Activated CD4-positive, alpha-beta T cell treated with anti-CD3 and anti-CD28 coated beads, Interleukin-2, amount 50 U/mL, for 48 hours (primary cell): ENCODE measurements at places on chromosomes 11 and 22.

- DNase-seq: no peak
Observed at GRCh38 chr11:115871161-115871760, 367.0 kb upstream of the CADM1 start.

- DNase-seq: no peak
Observed at GRCh38 chr11:120339394-120339890, 3.2 kb downstream of the ARHGEF12 start.

- no peak for DNase-seq
Observed at GRCh38 chr11:32317643-32318042, 117.7 kb downstream of the WT1 start.

DNA sequence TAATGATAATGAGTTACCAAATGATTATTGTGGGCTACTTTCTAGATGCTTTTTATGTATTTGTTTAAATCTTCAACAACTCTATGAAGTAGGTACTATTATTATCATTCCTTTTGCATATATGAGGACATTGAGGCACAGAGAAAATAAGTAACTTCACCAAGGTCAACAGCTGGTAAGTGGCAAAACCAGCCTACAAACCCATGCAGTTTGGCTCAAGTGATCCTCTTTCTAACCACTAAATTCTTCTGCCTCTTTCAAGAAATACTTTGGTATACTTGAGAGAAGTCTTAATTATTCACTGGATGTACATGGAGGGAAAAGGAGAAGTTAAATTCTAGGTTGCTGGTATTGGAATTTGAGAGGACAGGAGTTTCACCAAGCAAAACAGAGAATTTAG, 495.2 kb upstream of the CADM1 start:
- no peak for DNase-seq

GRCh38 chr22:45082795-45083194, 73.0 kb upstream of the PHF21B start:
- peak; percentile 48 for DNase-seq

DNA sequence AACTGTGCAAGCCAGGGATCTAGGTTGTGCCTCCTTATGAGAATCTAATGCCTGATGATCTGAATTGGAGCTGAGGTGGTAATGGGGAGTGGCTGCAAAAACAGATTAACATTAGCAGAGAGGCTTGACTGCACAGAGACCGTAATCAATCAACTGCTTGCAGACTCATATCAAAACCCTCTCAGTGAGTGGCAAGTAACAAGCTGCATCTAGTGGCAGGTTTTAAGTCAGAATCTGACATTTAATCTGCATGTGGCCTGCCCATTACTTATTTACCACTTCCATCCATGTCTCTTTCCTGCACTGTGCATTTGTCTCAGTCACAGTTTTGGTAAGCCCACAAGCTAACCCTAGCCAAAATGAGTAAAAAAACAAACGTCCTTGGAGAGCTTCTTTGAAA, 11.2 kb downstream of the C11orf58 start:
- DNase-seq: no peak

- no peak for DNase-seq
Observed at GRCh38 chr11:75986966-75987365, 172.0 kb downstream of the UVRAG start.

DNA sequence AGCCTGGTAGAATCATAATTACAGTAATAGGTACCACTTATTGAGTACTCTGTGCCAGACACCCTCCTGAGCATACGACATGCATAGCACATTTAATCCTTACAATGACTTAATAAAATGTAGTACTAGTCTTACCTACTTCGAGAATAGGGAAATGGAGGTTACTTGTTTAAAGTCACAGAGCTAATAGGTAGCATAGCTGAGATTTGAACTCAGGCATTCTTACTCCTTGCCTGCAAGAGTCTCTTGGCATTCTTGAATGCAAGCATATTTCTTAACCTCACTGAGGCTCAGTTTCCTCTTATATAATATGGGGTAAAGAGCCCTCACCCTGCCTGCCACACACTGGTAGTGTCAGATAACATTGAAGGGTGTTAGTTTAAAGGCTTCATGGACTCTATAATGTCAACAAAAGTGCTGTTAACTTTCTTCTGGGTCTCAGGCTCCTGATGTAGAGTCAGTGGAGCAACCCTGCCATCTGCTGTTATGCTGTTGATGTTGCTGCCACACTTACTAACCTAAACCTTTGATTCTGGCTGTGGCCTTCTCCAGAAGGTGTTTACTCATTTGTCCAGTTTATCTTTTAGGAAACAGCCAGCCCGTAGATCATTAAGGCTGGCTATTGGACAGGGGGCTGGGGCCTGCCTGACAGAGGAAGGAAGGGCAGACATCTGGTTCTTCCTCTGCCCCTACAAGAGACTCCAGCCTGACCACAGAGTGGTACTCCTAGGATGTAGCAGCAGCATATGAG, 18.9 kb downstream of the LIMK2 start:
- DNase-seq: peak; percentile 19

- DNase-seq: no peak
Observed at GRCh38 chr11:109795234-109795633, 298.0 kb upstream of the ZC3H12C start.

DNA sequence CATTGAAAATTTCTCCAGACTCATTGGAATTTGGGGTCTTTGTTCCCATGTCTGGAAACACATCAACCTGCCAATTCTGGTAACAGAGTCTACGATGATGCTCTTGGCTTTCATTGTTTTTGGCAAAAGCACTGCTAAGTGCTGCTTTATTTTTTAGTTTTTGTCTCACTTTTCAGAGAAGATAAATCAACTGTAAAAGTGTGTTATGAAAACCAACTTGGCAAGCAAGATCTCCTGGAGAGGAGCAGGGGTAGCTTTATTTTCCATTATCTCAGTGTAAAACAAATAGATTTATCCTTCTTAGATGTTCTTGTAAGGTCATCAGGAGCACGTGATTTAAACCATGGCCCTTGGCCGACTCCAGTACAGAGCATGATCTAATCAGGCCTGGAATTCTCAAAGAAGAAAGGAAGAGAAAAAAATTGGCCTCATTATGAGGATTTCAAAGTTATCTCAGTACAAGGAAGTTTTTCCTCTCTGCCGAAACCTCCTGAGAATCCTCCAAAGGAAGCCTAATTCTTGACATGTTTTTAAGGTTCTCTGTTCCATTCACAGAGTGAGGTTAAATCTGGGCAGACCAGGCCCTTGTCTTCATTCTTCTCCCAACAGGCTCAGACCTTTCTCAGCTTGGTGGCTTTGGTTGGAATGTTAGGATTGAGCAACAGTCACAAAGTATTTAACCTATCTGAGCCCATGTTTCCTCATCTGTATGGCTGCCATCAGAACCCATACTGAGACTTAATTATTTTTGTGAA, 16.4 kb upstream of the PAMR1 start:
- DNase-seq: no peak

DNA sequence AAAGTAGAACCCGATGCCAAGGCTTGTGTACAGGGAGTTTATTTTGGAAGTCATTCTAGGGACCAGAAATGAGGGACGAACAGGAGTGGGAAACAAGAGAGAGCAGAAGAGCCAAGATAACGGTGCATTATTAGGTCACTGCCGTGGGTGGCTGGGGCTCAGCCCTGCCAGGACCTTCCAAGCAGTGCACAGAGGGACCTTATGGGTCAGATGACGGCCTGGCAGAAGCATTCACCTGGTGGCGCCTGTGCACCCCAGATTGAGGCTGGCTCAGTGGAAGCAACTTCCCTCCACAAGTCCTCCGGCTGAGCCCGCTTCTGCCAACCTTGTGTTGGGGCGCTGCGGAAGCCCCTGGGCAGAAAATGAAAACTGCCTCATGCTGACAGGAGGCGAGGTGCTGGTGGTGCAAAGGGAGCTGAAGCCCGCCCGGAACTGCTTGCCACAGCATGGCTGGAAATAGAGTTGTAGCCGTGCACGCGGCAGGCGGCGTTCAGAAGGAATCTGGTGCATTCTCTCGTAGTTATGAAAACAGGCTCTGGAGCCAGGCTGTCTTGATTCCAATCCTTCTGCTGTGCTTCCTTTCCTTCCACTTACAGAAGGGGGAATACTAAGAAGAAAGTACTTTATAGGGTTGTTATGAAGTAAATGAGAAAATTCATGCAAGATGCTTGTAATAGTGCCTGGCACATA, 22.2 kb upstream of the TP53I11 start:
- DNase-seq: no peak

- no peak for DNase-seq
Observed at GRCh38 chr11:25576320-25576719, 755.6 kb upstream of the ANO3 start.
